ENCODE measurements at places on chromosomes 7 and 10. TPM values are rescaled to one million over a fixed set of nuclear protein-coding genes. Genes with fewer than 3 reads are reported as not detected.

Gene HMX3
- not detected for total RNA-seq

Gene REPIN1
- 115 TPM for total RNA-seq

- peak; percentile 57 for DNase-seq
Measured at GRCh38 chr7:2680792-2681490, 7.1 kb upstream of the AMZ1 start.

Gene TBRG4
- 105 TPM for total RNA-seq

- DNase-seq, result no peak
Measured at GRCh38 chr10:114412907-114413797, 8.8 kb upstream of the AFAP1L2 start.

Gene RHOBTB1
- 47.7 TPM for total RNA-seq

DNA sequence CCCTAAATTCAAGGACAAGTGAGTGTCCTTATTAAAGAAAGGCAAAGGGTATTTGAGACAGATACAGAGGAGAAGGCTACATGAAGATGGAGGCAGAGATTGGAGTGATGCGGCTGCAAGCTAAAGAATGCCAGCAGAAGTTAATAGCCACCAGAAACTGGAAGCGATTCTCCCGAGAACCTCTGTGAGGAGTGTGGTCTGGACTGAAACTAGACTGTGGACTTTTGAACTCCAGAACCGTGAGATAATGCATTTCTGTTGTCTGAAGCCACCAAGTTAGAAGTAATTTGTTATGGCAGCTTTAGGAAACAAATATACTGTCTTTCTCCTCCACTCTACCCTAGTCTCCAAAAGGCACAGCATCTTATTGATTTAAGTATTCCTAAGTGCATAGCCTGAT lies 80.3 kb upstream of the CREB5 start:
- DNase-seq, result no peak

Gene EPO
- total RNA-seq, result not detected

Gene PRLHR
- total RNA-seq, result not detected

DNA sequence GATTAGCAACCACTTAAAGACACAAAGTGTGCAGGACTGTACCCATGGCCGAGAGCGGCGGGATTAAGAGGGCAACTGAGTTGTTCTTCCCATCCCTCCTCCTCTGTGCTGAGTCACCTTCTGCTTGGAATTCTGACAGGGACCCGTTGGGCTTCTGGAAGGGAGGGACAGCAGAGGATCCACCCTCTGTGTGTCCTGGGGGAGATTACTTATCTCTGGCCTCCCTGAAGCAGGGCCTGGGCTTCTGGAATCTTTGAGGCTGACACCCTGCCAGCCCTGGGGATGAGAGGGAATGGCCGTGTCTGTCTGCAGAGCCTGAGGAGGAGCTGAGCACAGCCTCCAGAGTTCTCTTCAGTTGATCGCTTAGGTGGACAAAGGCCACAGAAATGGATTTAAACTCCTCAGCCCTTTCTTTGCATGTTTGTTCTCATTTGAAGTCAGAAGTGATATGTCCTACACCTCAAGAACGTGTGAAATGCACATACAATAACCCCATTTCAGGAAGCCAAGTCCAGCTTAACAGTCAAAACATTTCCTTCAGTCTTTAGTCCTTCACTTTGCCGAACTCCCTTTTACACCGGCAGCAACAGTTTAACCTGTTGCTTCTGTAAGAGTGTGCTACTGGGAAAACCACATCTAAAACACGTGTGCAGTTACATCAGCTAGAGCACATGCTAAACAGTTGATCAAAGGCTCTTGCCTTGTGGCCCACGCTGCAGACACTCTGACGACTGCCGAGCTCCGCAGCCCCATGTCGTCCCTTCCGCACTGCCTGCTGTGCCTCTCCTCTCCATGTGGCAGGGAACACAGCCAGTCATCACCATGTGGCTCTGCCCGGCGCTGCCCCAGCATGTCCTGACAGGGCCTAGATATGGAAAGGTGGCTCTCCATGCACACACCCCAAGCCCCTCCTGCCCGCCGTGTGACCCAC lies 55.7 kb downstream of the IKZF1 start:
- DNase-seq, result no peak

- DNase-seq, result no peak
Measured at GRCh38 chr7:88927-89231, 103.5 kb upstream of the FAM20C start.

- DNase-seq, result peak; percentile 86
Measured at GRCh38 chr10:73887294-73888039, 13.1 kb upstream of the CAMK2G start.

Gene IQCE
- total RNA-seq, result 8.1 TPM

GRCh38 chr10:125081931-125082330 lies 78.4 kb downstream of the CTBP2 start:
- no peak for DNase-seq

- no peak for DNase-seq
Measured at GRCh38 chr7:2843711-2844152, 376 bp downstream of the GNA12 start.

Gene LLCFC1
- not detected for total RNA-seq

GRCh38 chr10:69866246-69866687 lies 64.6 kb downstream of the COL13A1 start:
- DNase-seq, result no peak

- DNase-seq, result no peak
Measured at GRCh38 chr7:25656581-25657026, 428.3 kb upstream of the NPVF start.

- no peak for DNase-seq
Measured at GRCh38 chr7:111982804-111983203, 223.4 kb downstream of the DOCK4 start.

Gene AP4M1
- 13.8 TPM for total RNA-seq

Gene CYP2C18
- total RNA-seq, result not detected

Gene RAMP3
- 9.6 TPM for total RNA-seq

- no peak for DNase-seq
Measured at GRCh38 chr7:143492043-143492471, 14.4 kb downstream of the TAS2R41 start.

DNA sequence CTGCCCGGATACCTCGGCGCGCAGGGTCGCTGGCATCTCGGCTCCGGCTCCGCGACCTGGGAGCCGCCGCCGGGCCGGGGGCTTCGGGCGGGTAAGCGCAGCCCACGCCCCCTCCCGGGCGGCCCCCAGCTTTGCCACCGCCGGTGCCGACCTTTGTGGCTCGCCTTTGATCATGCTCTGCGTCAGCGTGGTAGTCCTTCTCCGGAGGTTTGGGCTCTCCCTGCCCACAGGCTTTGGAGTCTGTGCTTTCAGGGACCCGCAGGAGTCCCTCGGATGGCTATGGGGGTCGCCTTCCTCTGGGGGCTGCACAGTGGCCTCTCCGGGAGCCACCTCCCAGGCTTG lies 7.3 kb downstream of the ATP6V1F start:
- DNase-seq, result peak; percentile 16

Gene SEC23IP
- 26.3 TPM for total RNA-seq

Gene PILRA
- 1.8 TPM for total RNA-seq

- no peak for DNase-seq
Measured at GRCh38 chr7:107002126-107002525, 42.4 kb upstream of the PRKAR2B start.

Gene IL2RA
- total RNA-seq, result not detected

DNA sequence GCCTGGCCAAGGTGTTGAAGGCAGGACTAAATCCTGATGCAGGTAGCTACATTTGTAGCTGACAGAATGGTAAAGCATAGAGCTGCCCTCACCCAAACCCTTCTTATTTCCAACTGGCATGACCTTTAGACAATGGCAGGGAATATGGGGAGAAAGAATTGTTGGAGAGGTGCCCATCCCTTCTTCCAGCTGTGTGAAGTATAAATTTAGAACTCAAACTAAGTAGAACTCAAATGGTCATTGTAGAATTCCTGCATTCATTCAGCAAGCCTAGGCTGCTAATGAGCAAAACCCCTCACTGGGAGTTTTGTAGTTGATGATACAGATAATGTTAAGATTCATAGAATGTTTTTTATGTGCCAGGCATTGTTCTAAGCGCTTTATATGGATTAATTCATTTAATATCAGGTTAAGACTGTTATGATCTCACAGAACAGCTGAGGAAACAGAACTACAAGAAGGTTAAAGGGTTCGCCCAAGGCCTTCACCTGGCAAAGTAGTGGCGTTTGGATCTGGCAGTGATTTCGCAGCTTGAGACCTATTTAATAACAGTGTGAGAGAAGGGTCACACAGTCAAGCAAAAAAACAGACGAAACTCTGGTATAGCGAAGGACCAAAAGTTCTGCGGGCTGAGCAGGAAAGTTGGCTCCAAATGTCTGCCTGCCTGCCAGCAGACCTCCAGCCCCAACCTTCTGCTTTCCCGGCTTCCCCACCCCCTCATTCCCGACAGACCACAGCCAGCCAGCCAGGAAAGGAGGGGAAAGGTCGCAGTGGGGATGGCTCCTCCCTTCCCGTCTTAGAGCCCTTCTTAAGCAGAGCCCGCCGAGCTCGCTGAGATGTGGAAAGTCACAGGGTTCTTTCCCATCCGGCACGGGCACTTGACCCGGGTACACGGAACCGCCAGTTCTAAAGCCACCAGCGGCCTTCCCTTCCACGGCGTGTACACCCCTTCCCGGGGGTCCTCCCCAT lies 1.6 kb upstream of the HILPDA start:
- DNase-seq, result peak; percentile 73

- no peak for DNase-seq
Measured at GRCh38 chr10:72332423-72333111, 22.2 kb downstream of the DNAJB12 start.

DNA sequence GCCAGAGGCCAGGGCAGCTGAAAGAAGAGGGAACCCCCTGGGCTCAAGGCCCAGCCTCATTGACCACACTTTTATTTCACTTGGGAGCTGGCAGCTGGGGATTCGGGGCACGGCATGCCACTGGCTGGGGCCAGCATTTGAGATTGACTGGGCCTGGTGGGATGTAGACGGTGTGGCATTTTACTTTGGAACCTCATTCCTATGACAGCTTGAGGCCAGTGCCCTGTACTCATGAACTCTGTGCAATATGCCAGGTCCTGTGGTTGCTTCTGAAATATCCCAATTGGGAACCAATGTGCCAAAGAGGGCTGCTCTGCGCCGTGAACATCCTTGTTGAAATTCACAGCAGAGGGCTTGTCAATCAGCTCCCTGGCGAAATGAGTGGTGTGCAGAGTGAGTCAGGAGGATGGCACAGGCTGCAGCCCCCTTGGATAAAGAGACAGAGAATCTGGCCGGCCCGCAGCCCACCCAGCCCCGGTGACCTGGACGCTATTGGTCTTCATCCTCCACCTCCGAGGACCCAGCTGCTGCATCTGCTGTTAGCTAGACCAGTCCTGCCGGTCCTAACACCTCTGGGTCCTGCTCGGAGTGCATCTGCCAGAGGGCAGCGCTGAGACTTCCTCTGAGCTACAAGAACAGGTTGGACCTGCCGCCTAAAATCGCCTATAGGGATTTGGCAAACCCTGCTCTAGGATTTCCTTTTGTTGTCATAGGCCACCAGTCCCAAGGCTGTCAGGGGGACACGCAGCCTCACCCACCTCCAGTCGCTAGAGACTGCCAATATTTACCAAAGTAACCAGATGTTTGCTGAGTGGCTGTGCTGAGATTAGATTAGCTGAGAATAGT lies 58.0 kb downstream of the PRKAG2 start:
- DNase-seq, result no peak

GRCh38 chr7:38592737-38593288 lies 38.4 kb downstream of the AMPH start:
- no peak for DNase-seq

GRCh38 chr10:52351914-52352330 lies 37.8 kb downstream of the DKK1 start:
- DNase-seq, result no peak

DNA sequence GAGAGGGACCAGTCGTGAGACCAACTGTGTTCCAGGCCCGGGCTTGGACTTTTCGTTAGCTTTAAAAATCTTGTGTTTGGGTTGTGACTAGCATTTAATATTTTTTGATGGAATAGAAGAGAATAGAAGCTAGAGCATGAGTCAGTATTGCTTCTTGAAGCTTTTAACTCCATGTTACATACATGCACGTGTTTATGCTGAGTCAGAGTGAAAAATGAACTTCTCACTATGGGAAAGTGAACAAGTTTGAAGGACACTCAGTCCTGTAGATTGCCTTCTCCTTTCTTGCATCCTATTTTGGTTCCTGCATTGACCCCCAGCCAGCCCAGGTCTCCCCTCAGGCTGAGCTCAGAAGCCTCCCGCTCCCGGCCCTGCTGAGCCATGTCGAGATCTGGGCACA lies 31.8 kb downstream of the GHRHR start:
- DNase-seq, result no peak

- no peak for DNase-seq
Measured at GRCh38 chr7:55348502-55348901, 16.6 kb upstream of the LANCL2 start.

Gene NUDT5
- total RNA-seq, result 6.0 TPM

Gene ANAPC16
- 168 TPM for total RNA-seq

Gene PDE1C
- total RNA-seq, result 0.49 TPM

- DNase-seq, result no peak
Measured at GRCh38 chr10:14669576-14669975, 105.1 kb downstream of the FAM107B start.

DNA sequence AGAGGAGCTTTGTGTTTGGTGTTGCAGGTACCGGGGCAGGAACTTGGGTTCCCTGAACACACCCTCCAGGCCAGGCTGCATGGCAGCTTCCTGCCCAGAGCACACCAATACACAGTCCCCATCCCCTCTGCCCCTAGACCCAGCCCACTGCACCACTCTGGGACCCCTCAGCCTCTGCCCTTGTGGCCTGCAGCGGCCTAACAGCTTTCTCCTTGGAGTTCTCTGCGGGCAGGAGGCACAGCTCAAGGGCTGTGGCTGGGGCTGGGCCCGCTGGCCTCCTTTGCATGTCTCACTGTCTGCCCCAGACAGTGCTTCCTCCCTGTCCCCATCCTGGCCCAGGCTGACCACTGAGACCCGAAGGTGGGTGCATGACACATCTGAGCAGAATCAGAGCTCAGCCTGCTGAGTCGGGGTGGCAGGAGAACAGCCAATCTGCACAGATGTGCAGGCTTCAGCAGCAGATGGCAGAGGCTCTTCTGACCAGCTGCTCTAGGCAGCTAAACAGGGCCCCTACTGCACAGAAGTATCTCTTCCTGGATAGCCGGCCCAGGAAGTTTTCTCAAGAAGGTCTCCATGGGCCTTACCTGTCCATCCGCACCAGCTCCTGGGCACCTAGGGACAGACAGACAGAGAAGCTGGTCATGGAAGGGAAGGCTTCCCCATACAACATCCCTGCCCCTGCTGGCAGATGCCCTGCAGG lies 20.8 kb downstream of the VSIR start:
- DNase-seq, result no peak

GRCh38 chr10:97059006-97059871 lies 126.5 kb downstream of the SLIT1 start:
- DNase-seq, result no peak

Gene HOXA1
- 0.16 TPM for total RNA-seq

Gene MYH16
- total RNA-seq, result not detected

DNA sequence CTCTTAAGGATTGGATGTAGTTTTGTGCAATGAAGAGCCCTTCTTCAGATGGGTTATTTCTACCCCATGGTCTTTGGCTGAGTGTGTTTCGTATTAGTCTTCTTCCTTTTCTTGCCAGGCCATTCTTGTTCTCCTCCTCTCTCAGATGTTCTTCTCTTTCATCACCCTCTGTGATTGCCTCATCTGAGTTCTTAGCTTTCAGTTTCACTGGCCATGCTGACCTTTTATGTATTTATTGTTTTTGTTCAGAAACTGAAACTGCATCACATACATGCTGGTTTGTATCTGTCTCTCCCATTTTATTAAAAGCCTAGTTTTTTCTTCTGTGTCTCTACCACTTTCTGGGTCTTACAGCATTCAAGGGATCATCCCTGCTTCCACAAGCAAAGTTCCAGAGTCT lies 21.7 kb upstream of the PCGF5 start:
- DNase-seq, result peak; percentile 36

Measured in gastrocnemius medialis (tissue), 4 donors.